Cardiac muscle cell (in vitro differentiated cells and primary cell): ENCODE measurements at places on chromosomes 4 and X. TPM values are rescaled to one million over a fixed set of nuclear protein-coding genes. Genes with fewer than 3 reads are reported as not detected.

DNA sequence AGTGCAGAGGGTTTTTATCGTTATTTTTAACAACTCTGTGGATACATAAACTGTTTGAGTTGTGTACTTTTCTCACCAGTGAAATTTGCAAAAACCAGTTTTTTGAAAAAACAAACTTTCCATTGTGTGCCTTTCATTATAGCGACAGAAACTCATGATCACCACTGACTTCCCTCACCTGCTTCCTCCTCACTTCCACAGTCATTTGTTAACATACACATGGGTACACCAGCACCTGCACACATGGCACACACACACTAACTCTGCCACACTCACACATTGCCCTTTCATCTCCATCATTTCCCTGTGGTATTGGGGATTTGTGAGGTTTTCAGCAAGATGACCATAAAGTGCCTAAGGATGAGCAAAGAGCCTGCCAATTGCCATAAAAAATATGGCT is 20.6 kb downstream of the CLDN22 start:
- no peak for DNase-seq
- no peaks in the 10 kb centered on the region for H3K36me3 ChIP-seq
- no peak overlapping the region for H3K4me3 ChIP-seq
- H3K27ac ChIP-seq, result no peak overlapping the region
- no peaks in the 10 kb centered on the region for H3K27me3 ChIP-seq
- H3K4me1 ChIP-seq, result no peaks in the 10 kb centered on the region

- H3K4me3 ChIP-seq, result no peak overlapping the region
- H3K36me3 ChIP-seq, result no peaks in the 10 kb centered on the region
- no peak overlapping the region for H3K27ac ChIP-seq
- no peaks in the 10 kb centered on the region for H3K4me1 ChIP-seq
Observed at GRCh38 chr4:15783676-15784075, 5.5 kb downstream of the CD38 start.

GRCh38 chr4:149993030-149993429 is 85.2 kb upstream of the DCLK2 start:
- H3K36me3 ChIP-seq, result no peaks in the 10 kb centered on the region
- no peak overlapping the region for H3K4me3 ChIP-seq
- no peak for DNase-seq
- H3K27ac ChIP-seq, result no peak overlapping the region
- no peaks in the 10 kb centered on the region for H3K4me1 ChIP-seq

VCX3B gene
- 0.35 TPM in 1 of 2 replicates, not detected in the other for polyA plus RNA-seq

ADH1A gene
- polyA plus RNA-seq, result not detected in 2 replicates

S100G gene
- not detected in 2 replicates for polyA plus RNA-seq

TLR6 gene
- 0.29 TPM in 1 of 2 replicates, not detected in the other for polyA plus RNA-seq
